ENCODE measurements at places on chromosomes 16 and 17.

GRCh38 chr17:45103269-45103795, 29.0 kb downstream of the PLCD3 start:
- DNase-seq: no peak

- no peak for DNase-seq
Measured at GRCh38 chr16:3025032-3026002, 1.5 kb downstream of the THOC6 start.

DNA sequence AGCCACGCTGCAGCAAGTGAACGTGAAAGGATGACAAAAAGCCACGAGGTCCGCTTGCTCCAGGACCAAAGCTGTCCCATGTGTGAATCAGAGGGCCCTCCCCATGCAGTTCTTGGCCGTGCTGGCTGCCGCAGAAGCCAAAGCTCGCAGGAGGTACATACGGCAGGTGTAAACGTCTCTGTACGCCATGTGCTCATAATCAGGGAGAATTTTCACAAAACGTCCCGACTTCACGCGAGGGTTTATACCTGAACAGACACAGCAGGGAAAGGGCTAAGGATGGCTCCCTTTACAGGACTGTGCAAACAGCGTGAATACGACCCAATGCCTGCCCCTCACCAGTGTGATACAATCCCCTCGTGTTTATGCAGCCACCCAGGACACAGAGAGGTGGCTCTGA, 25.3 kb downstream of the FBXO31 start:
- no peak for DNase-seq

- no peak for DNase-seq
Measured at GRCh38 chr17:16486373-16487250, 5.4 kb downstream of the LRRC75A start.

DNA sequence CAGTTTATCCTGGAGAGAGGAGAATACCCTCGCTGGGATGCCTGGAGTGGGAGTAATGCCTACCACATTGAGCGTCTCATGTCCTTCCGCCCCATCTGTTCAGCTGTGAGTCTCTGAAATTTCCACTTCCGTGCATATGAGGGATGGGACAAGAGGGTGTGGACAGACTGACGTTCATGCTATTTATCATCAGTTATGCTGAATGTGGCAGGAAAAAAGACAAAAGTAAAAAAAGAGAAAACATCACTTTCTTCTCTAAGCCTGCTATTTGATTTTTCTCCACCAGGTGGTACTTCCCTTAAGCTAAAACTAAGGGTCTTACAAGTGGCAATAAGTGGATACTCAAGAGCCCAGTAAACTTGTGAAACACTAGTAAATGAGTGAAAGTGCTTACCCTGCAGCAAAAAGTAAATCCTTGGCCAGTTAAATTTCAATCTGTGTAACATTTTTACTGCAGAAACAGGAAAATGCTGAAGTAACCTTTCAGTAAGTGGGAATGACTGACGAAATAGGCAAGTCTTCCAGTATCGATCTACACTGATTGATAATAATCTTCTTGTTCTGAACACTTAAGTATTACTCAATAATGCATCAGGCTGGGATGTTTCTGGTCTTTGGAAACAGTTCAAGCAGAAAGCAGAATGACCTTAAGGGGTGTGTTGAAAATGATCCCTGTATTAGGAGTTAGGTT, 5.6 kb downstream of the CRYBA1 start:
- DNase-seq: no peak

GRCh38 chr17:70298929-70299531, 129.7 kb downstream of the KCNJ2 start:
- no peak for DNase-seq

- no peak for DNase-seq
Measured at GRCh38 chr16:799111-799947, 1.2 kb downstream of the GNG13 start.

- no peak for DNase-seq
Measured at GRCh38 chr17:51487947-51488346, 227.6 kb downstream of the UTP18 start.

DNA sequence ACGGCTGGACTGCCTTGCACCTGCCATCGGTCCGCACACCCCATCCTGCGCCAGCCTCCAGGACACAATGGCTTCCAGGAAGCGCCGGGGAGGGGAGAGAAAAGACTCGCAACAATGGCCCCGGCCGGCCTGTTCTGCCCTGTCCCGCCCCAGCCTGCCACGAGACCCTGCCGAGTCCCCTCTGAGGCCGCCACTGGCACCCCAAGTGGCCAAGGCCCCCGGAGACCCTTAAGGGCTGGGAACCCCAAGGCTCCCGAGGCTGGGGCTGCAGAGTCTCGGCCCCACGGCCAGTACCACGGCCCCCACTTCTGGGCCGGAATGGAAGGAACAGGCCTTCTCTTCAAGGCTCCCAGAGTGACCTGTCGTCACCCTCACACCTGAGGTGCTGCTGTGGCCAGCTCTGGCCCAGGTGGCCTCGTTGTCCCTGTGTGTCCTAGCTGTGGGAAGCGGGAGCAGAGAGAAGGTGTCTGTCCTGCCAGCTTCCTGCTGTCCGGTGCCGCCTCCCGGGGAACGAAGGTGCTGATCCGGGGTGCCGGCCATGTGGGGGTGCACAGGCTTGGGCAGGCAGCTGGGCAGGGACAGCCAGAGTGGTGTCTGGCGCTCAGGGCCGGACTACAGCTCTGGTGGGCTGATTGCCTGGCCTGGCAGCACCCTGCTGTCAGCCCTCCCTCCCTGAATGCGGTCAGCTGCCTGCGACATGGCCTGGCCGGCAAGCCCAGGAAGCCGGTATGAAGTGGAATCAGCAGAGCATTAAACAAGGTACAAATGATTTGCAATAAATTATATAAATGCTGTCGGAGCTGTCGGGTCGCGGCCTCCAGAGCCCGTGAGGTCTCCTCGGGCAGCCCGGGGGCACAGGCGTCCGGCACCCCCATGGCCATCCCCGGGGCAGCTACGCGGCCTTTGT, 8.2 kb upstream of the CACNA1H start:
- DNase-seq: no peak

- DNase-seq: no peak
Measured at GRCh38 chr17:41254861-41255260, 323 bp upstream of the KRTAP9-9 start.

GRCh38 chr17:19242926-19243325, 5.8 kb downstream of the EPN2 start:
- DNase-seq: no peak

DNA sequence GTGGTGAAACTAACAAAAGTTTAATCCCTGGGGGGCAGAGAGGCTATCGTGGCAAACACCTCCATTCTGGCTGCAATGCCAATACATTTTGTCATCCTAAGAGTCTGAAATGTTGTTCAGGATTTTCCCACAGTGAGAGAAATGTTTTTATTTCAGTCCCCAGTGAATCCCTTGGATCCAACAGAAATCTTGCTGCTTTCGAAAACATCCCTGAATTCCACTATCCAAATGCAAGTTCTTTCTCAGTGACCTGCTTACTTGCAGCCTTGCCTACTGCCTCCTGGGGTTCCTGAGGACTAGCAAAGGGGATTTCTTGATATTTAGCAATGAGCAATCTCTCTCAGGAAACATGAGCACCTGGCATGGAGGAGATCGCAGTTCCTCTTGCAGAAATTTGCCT, 202.1 kb upstream of the IRX3 start:
- DNase-seq: no peak

GRCh38 chr17:43560461-43561427, 14.6 kb upstream of the ETV4 start:
- no peak for DNase-seq

GRCh38 chr17:8466456-8466855, 30.8 kb downstream of the NDEL1 start:
- DNase-seq: no peak

- no peak for DNase-seq
Measured at GRCh38 chr17:2723997-2724783, 12.6 kb upstream of the CLUH start.

DNA sequence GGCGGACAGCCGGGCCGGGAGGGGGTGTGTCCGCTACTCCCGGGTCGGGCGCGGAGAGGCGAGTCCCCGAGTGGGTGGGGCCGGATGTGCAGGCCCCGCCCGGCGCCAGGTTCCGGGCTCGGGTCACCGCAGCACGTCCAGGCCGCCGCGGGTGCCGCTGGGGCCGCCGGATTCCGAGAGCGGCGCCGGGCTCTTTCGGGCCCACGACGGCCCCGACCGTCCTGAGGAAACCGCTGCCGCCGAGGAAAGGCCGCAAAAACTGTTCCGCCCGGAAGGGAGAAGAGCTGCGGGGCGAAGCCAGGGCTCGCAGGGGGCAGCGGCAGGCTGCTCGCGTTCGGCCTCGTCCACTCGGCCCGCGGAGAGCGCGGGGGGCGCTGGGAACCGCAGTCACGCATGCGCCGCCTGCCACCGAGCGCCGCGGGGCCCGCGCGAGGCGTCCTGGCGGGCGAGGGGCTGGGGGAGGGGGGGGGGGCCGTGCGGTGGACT, at the start of gene ZKSCAN2:
Gene ZKSCAN2, minus strand, starts transcription at position 376 of the 486 bp plus-strand sequence. CDS start 718 bp downstream, outside the sequence.
- peak; percentile 79 for DNase-seq

DNA sequence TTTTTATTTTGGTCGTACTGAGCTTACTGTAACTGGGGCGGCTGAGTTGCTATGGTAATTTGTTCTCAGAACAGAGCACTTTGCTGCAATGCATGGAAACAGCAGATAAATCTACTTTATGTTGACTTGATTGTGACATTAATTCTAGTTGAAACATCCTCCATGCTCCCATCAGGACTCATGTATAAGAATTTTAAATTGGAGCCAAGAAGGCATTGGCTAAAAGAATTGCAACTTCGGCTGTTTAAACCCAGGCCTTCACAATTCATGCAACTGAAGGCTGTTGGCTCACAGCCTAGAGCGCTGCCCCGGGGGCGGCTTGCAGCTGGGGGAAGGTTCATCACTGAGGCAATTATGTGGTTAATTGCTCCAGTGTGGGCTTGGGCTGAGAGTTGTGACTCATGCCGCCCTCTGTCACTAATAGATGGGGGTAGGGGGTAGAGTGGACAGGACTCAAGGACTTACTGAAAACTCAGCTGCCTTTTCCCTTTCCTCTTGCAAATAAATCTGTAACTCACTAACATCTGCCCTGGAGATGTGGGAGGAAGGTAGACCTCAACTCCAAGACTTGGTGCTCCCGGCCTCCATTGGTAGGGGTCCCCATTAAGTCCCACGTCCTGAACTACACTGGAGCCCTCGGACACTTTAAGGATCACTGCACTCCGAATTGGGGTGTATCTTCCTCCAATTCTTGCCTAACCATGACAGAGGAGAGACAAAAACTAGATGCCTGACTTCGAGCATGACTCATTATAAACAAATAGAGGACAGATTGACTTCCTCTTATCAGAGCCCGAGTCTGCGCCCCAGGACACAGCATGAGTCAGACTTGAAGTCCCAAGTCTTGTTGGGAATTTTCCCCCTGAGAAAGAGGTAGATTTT, 37.5 kb downstream of the ERCC4 start:
- no peak for DNase-seq

DNA sequence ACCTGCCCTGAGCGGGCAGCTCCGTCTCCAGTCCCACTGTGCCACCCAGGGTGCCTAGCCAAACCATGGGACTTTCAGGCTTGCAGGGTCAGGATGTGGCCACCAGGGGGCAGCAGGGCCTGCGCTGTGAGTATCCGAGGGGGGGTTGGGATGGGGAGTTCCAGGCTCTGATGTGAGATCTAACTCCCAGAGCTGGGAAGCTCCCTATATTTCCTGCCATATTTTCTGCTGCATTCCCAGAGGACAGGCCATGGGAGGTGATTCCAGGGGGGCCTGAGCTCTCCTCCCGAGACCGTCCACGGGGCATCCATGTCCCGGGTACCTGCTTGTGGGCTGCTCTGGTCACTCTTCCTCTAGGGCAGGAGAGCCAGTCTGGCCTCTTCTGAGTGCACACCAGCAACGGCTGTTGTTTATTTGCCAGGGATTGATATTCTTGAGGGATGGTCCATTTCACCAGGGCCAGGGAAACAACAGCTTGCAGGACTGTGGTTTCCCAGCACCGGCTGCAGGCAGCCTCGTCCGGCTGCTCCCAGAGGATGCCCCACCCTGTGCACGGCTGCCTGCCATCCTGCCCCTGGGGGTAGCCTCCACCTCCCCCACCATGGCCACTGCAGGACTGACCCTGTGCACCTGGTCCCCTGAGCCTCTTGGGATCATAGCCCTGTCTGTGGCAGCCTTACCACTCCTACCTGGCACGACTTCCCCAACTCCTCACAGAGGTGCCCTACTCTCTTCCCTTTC, 1.2 kb downstream of the GPR142 start:
- peak; percentile 62 for DNase-seq

DNA sequence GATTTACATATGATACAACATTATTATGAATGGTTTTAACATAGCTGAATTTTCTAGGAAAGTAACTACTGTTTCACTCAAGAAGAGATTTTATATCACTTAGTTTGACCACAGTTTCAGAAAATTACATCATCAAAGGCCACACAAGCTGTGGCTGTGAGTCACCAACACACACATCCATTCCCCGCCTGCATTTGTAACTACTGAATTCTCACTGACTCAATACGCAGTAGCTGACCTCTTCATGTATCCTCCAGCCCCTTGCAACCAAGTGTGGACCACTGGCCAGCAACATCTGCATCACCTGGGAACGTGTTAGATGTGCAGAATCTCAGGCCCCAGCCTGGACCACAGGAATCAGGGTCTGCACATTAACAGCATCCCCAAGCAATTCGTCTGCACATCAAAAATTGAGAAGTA, 197.6 kb downstream of the XYLT1 start:
- DNase-seq: peak; percentile 9

GRCh38 chr16:89861648-89862047, 11.7 kb upstream of the TCF25 start:
- DNase-seq: no peak

DNA sequence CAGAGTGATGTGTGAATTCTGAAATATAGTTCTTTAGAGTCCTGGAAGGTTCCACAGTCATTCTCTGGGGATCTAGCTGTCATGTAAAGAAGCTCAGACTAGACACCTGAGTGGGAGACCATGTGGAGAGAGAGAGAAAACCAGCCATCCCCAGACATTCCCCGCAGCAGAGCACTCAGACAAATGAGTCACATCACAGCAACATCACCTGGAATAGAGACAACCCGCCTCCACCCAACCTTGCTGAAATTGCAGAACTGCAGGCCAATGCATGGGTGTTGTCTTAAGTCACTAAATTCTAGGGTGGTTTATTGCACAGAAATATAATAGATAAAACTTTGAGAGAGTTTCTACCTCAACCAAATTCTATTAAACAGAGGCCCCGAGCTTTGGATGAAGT, 392.0 kb upstream of the DYNLRB2 start:
- DNase-seq: no peak

DNA sequence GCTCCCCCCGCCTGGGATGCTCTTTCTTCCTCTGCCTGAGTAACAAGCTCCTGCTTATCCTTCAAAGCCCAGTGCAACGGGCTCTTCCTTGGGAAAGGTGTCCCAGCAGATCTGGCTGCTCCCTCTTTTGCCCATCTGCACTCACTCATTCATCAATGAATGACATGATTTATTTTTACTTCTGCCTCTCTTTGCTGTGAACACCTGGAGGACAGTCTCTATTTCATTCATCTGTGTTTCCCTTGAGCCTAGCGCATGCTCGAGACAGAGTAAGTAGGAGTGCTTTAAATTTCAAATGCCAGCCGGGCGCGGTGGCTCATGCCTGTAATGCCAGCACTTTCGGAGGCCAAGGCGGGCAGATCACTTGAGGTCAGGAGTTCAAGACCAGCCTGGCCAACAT, 22.0 kb upstream of the GINS2 start:
- DNase-seq: no peak

- no peak for DNase-seq
Measured at GRCh38 chr16:30996324-30996984, 11.4 kb downstream of the HSD3B7 start.
